T1000 (cell line): ENCODE measurements at places on chromosomes 13 and 19.

DNA sequence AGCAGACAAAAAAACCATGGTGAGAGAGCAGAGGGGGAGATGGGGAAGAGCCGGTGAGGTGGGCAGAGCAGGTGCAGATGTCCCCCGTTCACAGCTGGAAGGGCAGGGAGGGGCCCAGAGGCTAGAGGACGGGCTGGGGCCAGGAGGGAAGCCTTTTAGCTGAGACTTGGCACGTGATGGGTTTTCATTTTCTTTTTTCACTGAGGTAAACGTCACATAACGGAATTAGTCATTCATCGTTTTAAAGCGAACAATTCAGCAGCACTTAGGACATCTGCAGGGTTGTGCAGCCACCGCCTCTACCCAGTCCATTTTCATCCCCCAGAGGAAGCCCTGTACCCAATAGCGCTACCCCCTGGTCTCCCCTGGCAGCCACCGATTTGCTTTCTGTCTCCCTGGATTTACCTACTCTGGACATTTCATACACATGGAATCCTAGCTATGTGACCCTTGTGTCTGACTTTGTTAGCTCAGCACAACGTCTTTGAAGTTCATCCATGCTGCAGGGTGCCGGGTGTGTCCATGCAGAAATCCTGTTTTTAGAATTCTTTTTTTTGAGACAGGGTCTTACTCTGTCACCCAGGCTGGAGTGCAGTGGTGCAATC is 16.0 kb upstream of the EMC10 start:
- no peak for DNase-seq

- DNase-seq = no peak
Observed at GRCh38 chr19:7109678-7110289, 40.3 kb downstream of the ZNF557 start.

DNA sequence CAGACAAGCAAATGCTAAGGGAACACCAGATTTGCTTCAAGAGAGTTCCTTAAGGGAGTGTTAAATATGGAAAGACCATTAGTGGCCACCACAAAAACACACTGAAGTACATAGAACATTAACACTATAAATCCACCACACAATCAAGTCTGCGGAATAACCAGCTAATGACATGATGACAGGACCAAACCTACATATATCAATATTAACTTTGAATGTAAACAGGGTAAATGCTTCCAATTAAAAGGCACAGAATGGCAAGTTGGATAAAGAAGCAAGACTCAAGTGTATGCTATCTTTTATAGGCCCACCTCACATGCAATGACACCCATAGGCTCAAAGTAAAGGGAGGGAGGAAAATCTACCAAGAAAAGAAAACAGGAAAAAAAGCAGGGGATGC is 291.3 kb downstream of the COG6 start:
- DNase-seq = no peak

DNA sequence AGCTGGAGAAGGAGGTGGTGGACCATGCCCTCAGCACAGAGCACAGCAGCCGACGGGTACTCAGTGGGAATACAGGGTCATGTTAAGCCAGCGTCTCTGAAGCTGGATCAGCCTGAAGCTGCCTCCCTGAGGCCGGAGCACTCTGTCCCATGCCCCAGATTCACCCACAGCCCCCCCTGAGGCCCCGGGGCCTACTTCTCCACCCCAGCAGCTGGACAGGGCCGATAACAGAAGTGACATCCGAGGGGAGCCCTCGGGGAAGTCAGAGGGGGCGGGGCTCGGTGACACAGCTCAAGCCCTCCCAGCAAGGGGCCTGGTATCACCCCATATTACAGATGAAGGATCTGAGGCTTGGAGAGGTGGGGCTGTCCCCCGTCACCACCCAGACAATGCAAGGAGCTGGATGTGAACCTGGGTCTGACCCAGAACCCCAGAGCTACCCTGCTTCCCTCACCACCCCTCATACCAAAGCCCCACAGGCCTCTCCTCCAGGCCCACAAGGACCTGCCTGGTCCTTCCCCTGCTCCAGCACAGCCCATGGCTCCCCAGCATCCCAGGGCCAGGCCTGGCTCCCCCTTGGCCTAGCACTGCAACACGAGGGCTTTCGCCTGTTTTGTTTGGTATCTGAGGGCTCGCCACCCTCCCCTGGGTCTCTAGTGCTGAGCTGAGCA is 5.7 kb downstream of the R3HDM4 start:
- DNase-seq = no peak

DNA sequence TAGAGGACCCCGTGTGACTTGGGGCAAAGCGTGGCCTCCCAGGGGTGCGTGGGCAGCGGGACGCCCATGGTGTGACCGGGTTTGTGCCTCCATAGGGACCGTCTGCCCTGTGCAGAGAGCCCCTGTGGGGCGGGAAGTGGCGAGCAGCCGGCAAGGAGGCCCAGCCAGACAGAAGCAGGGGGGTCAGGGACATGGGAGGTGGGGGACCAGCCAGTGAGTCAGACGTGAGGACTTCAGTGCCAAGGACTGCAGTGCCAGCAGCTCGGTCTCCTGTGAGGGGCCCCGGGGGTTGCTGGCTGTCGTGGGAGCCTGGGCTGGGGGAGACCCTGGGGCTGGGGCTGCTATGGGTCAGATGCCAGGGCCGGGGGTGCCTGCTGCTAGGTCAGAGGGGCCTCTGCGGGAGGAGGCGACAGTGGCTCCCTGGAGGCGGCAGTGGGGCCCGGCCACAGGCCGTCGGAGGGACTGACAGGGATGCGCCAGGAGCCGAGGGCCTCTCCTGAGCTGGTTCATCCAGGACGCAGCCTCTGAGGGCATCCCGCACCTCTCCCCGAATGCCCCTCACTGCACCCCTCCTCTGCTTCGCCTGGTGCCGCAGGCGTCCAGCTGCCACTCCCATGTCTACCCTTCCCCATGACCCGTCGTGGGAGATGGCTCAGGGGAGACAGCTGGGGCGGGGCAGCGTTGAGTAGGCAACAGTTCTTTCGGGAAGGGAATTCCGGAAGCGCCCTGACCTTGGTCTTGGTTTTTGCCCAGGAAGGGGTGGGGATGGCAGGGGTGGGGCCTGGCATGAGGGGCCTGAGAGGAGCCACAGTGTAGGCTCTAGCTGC is 80.0 kb downstream of the KDM4B start:
- DNase-seq = peak; percentile 38

DNA sequence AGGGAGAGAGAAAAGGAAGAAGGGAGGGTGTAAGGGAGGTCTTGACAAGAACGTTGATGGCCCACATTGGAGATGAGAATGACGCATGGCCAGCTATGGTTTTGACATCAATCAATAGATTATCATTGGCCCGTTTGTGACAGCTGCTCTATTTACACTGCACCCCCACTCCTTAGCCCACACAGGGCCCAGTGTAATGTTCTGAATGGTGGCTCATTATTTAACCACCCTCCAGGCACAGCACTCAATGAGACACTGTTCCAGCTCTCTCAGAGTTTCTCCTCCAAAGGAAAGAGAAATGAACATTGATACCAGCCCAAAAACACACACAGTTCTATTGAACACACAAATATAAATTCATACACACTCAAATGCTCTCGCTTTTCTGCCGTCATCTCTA is 173.0 kb upstream of the IPO5 start:
- no peak for DNase-seq

DNA sequence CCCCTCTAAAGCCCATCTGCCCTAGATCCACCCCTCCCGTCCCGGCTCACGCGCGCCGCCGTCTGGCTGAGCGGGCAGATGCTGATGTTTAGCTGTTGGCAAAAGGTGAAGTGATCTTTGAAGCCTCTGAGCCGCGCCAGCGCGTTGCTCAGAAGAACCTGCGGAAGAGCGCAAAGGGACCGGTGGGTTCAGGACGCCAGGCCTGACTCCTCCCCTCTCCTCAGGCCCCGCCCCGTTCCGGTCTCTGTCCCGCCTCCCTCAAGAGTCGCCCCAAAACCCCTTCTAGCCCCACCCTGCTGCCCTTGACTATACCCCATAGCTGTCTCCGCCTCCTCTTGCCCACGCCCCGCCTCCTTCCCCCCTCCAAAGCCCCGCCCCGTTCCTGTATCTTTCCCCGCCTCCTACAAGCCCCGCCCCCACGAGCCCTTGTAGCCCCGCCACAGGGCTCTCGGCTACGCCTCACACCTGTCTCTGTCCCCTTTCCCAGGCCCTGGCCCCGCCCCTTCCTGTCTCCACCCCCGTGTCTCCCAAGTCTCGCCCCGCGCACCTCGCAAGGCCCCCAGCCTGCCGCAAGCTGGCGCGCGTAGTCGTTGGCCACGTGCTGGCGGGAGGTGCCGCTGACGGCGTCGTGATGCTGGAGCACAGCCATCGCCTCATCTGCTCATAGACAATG is 9.5 kb downstream of the MAN2B1 start:
- no peak for DNase-seq

GRCh38 chr13:113546571-113547237 is 37.8 kb upstream of the TFDP1 start:
- DNase-seq = no peak

DNA sequence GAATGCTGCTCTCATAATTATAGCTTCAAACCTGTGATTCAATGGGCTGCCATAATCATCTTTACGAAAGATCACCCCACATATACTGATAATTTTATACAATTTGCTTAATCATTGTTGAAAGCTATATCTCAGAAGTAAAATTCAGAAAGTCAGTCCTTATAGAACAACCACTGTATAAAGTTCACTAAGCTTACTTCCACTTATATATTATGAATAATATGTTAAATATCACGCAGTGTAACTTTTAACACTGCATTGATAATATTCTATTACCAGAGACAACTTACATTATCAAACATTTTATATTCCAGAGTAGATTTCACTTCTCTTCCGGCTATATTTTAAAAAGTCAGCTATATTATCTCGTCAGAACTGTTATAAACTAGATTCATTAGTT is 550.1 kb upstream of the PCDH20 start:
- no peak for DNase-seq

DNA sequence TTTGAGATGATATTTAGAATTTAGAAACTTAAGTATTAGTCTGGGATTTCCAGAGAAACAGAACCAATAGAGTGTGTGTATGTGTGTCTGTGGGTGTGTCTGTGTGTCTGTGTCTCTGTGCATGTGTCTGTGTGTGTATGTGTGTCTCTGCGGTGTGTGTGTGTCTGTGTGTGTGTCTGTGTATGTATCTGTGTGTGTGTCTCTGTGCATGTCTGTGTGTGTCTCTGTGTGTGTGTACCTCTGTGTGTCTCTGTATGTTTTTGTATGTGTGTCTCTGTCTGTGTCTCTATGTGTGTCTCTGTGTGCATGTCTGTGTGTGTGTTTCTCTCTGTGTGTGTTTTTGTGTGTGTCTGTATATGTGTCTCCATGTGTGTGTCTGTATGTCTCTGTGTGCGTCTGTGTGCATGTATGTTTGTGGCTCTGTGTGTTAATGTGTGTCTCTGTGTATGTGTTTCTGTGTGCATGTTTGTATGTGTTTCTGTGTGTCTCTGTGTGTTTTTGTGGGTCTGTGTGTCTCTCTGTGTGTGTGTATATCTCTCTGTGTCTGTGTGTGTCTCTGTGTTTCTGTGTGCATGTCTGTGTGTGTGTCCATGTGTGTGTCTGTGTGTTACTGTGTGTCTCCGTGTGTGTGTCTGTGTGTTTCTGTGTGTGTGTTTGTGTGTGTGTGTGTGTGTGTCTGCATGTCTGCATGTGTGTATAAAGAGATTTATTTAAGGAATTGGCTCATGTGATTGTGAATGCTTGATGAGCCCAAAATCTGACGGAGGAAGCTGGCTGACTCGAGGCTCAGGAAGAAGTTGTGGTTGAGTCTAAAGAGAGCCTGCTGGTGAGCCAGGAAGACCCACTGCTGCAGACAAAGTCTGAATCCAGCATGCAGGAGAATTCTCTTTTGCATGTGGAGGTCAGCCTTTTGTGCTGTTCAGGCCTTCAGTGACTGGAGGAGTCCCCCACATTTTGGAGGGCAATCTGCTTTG is 22.2 kb downstream of the GPR42 start:
- DNase-seq = no peak

GRCh38 chr13:88005188-88005587 is 334.0 kb downstream of the SLITRK5 start:
- DNase-seq = no peak

GRCh38 chr13:25928941-25929505 is 122.8 kb downstream of the SHISA2 start:
- no peak for DNase-seq

GRCh38 chr13:34752283-34752960 is 189.6 kb upstream of the NBEA start:
- DNase-seq = no peak

DNA sequence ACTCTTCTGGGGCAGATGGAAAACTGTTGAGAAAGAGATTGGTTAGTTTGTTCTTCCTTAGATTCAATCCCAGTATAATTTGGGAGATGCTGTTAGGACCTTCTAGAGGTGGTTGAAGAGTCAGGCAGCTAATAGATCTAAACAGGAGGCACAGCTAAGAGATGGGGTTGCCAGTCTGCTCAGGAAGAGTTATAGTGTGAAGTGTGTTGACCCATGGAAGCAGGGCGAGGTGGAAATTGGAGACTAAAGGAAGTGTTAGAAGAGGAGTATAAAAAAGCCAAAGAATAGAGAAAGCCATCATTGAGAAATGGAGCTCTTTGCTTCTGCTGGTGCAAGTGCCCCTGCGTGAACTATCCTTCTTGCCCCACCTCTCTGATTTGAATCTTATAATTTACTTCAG is 3.8 kb upstream of the OXGR1 start:
- DNase-seq = no peak

DNA sequence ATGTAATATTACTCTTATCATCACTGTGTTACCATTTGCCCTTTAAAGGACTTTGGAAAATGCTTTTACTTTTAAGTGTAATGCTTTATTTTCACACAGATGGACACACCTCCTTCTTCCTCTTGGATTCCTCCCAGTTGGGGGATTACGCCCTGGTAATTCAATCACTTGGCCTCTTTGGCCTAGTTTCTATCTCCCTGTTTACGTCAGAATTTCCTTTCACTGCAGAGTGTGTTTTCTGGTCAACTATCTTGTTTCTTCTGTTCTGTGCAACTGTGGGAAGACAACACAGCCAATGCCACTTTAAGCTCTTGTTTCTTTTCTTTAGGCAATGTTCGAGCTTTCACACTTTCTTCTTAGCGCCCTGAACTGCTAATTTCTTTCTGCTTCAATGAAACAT is 257.3 kb upstream of the MAB21L1 start:
- DNase-seq = no peak

GRCh38 chr13:82688400-82688994 is 1193.8 kb downstream of the SLITRK1 start:
- no peak for DNase-seq

GRCh38 chr19:55365964-55366363 is 2.9 kb upstream of the GARIN5B start:
- DNase-seq = no peak

GRCh38 chr13:101205408-101205807 is 210.9 kb downstream of the NALCN start:
- no peak for DNase-seq

DNA sequence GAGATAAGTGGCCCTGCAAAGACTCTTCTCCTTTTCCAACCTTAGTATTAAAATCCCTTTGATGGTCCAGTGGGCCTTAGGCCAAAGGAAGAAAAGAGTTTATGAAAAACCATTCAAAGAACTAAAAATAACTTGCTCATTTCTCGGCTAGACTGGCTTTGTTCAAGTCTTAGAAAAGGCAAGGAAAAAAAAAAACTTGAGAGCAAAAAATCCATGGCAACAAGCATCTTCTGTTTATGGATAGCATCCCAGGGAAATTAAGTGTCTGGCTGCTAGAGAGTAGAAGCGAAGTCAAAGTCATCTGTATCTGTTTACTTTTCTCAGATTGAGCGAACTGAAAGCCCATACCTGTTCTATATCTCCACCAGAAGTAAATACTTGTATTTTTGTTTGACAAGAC is 129.6 kb downstream of the KCTD15 start:
- DNase-seq = no peak
